ENCODE measurements at places on chromosomes 3 and 15.
A peak's percentile ranks its signal among the peaks of the same experiment; 100 is the strongest.

DNA sequence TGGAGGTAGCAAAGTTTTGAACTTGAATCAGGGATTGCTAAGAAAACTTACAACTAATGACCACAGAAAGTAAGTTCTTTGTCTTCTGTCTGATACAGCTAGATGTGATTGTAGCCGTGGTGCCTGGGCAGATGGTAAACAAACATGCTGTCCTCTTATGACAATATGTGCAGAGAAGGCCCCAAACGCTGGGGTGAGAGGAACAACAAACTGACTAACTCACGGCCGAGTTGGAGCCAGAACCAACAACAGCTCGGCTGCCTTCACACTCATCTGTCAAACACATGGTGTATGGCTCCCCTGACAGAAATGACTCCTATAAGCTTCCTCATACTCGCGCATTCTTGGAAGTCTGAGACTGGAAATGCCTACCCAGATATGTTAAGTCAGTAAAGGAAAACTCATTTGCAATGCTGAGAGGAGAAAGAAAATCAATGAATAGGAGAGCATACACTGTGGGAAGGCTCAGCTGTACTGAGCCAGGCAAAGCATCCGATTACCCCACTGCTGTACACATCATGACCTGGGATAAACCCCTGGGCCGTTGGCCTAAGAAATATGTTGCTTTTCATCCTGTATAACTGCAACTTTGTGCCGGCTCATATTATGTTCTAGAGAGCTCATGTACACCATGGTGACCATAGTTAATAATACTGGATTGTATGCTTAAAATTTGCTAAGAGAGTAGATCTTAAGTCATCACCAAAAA is 5.7 kb downstream of the THBS1 start:
- DNase-seq: no peak

- DNase-seq: no peak
Measured at GRCh38 chr3:119625451-119626153, 27.9 kb downstream of the PLA1A start.

DNA sequence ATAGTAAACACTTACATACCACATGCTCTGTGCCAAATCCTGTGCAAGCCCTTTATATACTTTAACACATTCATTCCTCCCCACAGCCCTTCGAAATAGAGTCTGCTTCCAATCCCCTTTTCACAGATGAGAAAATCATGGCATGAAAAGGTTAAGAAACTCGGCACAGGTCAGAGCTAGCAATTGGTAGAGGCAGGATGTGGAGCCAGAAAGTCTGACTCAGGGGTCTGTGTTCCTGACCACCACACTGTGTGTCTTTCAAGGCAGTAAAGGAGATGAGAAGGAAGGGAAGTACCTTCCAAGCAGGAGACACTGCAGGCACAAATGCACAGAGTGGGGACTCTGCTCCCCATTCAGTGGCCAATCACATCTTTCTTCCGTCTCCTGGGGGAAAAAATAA is 61.1 kb downstream of the SCN11A start:
- DNase-seq: no peak

GRCh38 chr15:59124261-59124660 is 19.3 kb downstream of the CCNB2 start:
- no peak for DNase-seq

- DNase-seq: no peak
Measured at GRCh38 chr3:127050733-127051132, 67.8 kb downstream of the PLXNA1 start.

GRCh38 chr15:38733331-38733730 is 168.7 kb upstream of the RASGRP1 start:
- no peak for DNase-seq

GRCh38 chr3:29516164-29516563 is 235.3 kb downstream of the RBMS3 start:
- DNase-seq: no peak

DNA sequence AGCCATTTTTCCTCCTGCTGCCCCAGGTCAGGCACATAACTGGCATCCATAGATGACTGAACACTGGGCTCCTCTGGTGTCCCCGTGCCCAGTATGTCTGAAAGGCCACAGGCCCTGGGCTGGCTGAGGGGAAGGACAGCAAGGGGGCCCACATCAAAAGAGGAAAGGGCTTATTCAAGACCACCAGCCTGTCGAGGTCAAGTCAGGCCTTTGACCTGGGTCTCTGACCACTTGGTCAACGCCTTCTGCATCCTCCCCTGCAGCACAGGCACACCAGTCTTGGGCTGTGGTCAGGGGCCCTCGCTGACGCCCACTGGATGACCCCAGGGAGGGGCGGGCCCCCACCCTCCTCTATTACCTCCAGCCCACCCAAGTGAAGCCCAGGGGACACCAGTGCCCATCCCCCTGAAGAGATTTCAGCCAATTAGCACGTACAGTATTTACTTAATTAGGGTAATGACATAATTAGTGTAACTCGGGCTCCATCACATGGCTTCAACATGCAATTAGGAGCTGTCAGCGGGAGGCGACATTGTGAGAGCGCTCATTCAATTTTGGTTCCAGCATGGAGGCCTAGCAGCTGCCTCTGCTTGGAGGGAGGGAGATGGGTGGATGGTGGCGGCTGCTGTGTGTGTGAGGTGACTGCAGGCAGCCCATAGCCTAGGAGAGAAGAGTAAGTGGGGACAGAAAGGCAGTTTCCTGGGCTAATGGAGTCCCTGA is 13.5 kb upstream of the DNAH1 start:
- no peak for DNase-seq

GRCh38 chr3:168847291-168847883 is 751.7 kb upstream of the GOLIM4 start:
- DNase-seq: no peak

GRCh38 chr3:73813291-73813690 is 188.6 kb upstream of the PDZRN3 start:
- DNase-seq: no peak

GRCh38 chr3:30549600-30549999 is 56.8 kb upstream of the TGFBR2 start:
- no peak for DNase-seq

GRCh38 chr3:191019855-191020254 is 157.4 kb upstream of the GMNC start:
- DNase-seq: no peak

DNA sequence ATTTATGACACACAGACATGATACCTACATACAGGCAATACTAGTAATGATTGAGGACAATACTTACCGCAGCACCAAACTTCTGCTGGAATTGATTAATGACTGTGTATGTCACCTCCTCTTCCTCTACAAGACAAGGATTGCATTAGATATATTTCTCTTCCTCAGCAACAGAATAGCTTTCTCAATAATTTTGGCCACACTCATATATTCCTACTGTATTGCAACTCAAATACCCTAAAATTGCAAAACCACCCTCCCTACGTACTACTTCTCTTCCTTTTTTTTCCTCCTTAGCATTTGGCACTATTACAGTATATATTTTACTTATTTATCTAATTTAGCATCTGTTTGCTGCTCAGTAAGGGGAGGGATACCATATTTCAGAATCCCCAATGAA is 14.8 kb downstream of the EXD1 start:
- DNase-seq: no peak

- no peak for DNase-seq
Measured at GRCh38 chr3:112976001-112976400, 1.1 kb upstream of the CD200R1 start.

- DNase-seq: no peak
Measured at GRCh38 chr3:121637922-121638321, 22.8 kb downstream of the HCLS1 start.

DNA sequence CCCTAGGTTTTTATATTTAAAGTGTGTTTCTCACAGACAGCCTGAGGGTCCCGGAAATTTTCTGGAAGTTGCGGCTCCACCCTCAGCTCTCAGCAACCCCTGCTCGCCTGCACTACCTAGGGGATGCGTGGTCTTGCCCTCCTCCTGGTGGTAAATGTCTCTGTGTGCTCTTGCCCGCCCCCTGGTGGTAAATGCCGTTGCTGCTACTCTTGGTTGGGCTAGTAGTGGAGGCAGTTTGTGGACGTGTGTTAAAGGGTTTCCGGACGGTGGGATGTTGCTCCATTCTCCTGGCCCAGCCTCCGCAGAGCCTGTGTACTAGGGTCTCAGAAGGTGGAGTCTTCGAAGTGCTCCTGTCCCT is 27.4 kb downstream of the STOML1 start:
- peak; percentile 87 for DNase-seq

DNA sequence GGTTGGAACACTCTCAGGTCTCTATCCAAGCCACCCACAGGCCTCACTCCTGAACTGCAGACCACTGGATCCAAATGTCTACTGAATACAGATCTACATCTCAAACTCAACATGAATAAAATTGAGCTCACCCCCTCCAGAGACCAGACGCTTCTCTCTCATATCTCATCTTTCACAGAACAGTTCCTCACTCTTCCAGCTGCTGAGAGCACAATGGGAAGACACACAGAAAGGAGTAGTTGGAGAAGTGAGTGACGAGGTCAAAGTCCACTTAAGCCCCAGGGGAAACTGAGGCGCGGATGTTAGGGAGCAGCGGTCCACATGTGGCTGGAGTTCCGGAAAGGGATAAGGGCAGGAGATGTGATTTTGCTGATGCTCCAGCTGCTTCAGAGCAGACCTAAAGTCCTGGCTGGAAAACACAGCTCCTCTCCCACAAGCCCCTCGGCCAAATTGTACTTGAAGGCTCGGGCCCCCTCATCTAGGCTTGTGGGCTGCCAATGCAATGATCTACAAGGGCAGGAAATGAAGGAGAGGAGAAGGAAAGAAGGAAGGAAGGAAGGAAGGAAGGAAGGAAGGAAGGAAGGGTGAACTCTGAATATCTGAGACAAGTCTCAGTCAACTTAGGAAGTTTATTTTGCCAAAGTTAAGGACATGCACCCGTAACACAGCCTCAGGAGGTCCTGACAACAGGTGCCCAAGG is 211.2 kb upstream of the TLE3 start:
- DNase-seq: no peak

- DNase-seq: no peak
Measured at GRCh38 chr3:143203142-143203541, 83.6 kb downstream of the CHST2 start.

GRCh38 chr15:57677204-57677603 is 29.3 kb upstream of the POLR2M start:
- DNase-seq: no peak

DNA sequence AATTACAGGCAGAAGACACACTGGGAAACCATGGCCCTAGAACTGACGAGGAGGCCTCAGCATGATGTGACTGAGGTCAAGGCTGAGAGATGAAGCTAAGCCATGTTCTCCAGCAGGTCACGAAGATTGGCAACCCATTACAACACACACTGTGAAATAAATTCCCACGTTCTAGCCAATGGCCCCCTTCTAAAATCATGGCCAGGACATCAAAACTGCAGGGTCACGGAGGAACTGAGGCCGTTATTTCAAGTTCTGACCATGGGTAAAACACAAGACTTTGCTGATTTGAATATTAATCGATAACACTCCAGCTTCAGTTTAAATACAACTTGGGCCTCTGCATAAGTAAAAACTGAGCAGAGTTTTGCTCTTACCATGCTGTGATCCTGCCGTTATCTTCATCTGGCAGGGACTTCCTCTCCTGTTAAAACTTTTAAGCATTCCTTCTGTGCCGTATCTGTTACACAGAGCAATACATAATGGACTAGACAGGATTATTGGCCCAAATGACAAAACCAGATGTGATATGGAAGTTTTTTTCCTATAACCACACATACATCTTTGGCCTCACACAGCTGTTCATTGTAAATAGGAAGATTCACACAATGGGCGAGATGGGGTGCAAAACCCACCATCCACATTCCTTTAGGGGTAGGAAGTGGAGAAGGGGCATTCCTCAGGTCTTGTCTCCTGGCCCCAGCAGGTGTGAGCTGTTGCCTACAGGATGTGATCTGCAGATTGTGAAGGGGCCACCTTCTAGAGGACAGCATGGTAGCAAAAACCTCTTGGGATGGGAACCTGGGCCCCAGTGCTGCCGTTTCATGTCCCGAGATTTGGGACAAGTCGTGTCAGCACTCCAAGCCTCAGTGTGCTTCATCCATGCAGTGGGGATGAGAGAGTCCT is 207.4 kb downstream of the OPA1 start:
- DNase-seq: no peak

GRCh38 chr3:149004622-149005021 is 13.3 kb downstream of the GYG1 start:
- DNase-seq: no peak

- no peak for DNase-seq
Measured at GRCh38 chr3:54931182-54931581, 3.3 kb upstream of the LRTM1 start.

DNA sequence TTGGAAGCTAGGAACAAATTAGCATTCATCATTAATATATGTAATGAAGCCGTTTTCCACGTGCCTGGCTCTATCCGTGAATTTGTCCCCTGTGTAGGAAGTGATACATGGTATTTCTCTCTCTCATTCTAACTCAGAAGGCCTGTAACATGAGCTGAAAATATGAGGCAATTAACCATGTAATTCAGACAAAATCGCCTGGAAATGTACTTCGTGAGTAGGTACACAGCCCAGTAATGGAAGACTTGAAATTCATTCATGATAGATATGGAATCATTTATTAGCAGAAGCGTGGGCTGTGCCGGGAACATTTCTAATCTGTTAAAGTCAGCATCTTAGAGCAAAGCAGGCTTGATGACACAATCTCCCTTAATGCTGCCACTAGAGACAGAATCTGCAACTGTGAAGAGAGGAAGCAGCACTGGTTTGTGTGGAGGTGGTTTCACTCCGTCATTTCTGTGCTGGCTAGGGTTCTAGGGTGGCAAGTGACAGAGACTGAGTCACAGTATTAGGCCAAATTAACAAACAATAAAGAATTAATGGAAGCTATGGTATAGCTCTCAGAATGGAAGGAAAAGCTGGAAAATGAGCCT is 225.0 kb upstream of the PROK2 start:
- no peak for DNase-seq

- DNase-seq: no peak
Measured at GRCh38 chr3:137987723-137988122, 22.2 kb upstream of the CLDN18 start.

DNA sequence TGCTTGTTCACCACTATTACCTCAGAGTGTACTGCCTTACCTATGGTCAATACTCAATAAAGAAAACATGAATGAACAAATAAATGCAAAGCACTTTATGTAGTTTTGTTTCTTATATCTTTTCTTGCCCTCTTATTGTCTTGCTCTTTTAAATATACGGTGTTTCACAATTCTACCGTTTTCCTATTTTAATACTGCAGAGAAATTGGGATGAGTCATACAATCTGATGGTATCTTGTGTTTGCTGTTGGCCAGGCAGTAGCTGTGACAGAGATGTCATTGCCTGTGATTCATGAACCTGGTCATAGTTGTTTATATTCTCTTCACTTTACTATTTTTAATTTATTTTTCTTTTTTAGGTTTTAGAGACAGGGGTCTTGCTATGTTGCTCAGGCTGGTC is 48.3 kb downstream of the SERP1 start:
- no peak for DNase-seq

DNA sequence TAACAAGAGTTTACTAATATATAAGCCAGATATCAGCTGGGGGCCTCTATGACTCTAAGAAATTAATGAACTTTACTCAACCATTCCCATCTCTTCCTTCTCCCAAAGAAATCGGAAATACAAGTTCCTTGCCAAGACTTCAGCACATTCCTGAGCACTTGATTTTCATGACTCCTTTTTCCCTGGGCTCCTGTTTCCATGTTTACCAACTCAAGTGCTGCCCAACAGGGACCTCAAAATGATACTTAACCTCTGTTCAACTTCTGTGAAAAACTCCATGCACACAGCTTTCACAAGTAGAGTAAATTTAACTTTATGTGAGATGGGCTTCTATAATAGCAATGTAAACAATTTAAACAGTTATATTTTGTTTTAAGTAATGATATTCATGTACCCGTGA is 315.8 kb upstream of the CDIN1 start:
- DNase-seq: no peak
